Mammary epithelial cell (primary cell): ENCODE measurements at places on chromosomes 7 and 10. TPM values are rescaled to one million over a fixed set of nuclear protein-coding genes. Genes with fewer than 3 reads are reported as not detected.
A peak's percentile ranks its signal among the peaks of the same experiment; 100 is the strongest.

GRCh38 chr7:16420329-16420648 is 1.0 kb downstream of the CRPPA start:
- no peak for DNase-seq

LIPK gene
- polyA plus RNA-seq = 0.31 TPM

- no peak for DNase-seq
These were observed 90.0 kb downstream of the FOXP2 start for GRCh38 chr7:114504586-114504985.

DNAH11 gene
- polyA plus RNA-seq = 0.23 TPM

COL1A2 gene
- 0.60 TPM for polyA plus RNA-seq

GRCh38 chr7:143242306-143242705 is 20.5 kb downstream of the TAS2R40 start:
- no peak for DNase-seq

GRCh38 chr10:79984851-79985250 is 35.9 kb upstream of the SFTPD start:
- DNase-seq = peak; percentile 93

GRCh38 chr10:16381083-16381482 is 55.7 kb upstream of the PTER start:
- DNase-seq = peak; percentile 66

NPSR1 gene
- polyA plus RNA-seq = not detected

MYL10 gene
- not detected for polyA plus RNA-seq

- DNase-seq = no peak
These were observed 29.0 kb downstream of the MRC1 start for GRCh38 chr10:17838080-17838648.

- DNase-seq = no peak
These were observed 15.6 kb downstream of the NACAD start for GRCh38 chr7:45073031-45073785.

H2BK1 gene
- polyA plus RNA-seq = not detected

GRCh38 chr10:81367132-81367531 is 507.9 kb upstream of the NRG3 start:
- no peak for DNase-seq

- DNase-seq = no peak
These were observed 43.0 kb downstream of the VSTM4 start for GRCh38 chr10:49072166-49072885.

- DNase-seq = no peak
These were observed 24.5 kb downstream of the HHEX start for GRCh38 chr10:92714152-92714845.

- no peak for DNase-seq
These were observed 236.2 kb upstream of the PITRM1 start for GRCh38 chr10:3408603-3409365.

DNA sequence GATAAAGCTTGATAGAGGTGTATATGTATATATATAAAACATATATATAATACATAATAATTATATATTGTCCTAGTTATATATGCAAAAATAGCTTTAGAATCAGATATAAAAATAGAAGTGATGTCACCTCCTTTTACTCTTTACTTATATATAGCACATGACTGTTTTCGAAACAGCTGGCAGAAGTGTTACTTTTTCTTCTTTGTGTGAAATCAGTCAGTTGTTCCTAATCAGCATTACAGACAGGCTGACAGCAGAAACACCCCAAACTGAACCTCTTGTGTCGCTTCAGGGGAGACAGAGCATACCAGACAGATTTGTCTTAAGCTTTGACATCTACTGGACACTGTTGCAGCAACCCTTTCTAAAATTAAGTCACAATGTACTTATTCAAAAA is 684.9 kb upstream of the CELF2 start:
- DNase-seq = no peak

FAM200A gene
- 4.7 TPM for polyA plus RNA-seq
